Cortex of kidney (tissue), 1 donor: ENCODE measurements at places on chromosomes 5 and 9.

GRCh38 chr5:24805230-24805629, 160.5 kb upstream of the CDH10 start:
- DNase-seq: no peak

DNA sequence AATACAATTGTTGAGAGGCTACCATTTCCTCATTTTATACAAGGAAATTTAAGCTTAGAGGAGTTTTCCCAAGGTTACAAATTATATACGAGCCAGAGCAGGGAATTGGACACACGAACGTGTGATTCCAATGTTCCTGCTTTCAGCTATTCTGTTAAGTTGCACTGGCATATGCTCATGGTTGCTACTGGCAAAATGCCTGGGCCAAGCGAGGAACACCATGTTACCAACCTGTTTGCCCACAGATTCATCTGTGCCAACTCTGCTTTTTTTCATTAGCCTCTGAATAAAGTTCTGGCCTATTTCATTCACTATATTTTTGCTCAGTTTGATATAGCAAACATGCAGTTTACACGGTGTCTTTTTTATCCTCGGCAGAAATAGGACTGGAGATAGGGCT, 5.1 kb upstream of the C5orf46 start:
- no peak for DNase-seq

GRCh38 chr9:72977670-72978069, 24.8 kb upstream of the ALDH1A1 start:
- DNase-seq: no peak

- no peak for DNase-seq
These were observed at the start of gene GFI1B for GRCh38 chr9:132978451-132979131. Gene GFI1B (plus strand): TSS chr9:132978694. CDS start chr9:132986679, 7,985 bp downstream.

GRCh38 chr5:141846031-141846430, 32.2 kb downstream of the PCDH1 start:
- no peak for DNase-seq

DNA sequence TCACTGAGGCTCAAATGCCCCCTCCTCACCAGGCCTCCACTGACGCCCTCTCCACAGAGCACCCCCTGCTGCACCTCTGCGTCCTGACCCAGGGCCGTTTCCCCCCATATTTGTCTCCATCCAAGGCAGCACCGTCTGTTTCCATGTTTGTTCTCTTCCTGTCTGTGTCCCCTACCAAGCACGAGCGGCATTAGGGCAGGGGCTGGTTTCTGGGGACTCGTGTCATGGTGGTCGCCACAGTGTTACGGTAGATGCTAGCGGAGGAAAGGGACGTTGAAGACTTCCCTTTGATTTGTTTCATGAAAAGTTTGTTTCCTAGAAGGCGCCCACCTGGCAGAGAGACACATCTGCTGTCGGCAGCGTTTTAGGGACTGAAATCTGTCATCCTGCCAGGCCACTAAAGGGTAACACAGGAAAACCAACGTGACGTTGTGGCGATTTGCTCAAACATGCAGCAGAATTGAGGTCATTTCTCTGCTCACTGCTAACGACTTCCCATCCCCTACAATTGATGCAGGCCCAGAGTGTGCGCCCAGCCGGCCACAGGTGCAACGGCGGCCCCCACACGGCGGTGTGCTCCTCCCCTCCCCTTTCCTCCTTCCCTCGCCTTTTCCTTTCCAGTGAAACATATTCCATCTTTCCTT, 79.3 kb upstream of the IRX4 start:
- no peak for DNase-seq

- no peak for DNase-seq
These were observed 23.0 kb upstream of the LHFPL2 start for GRCh38 chr5:78671609-78672008.
